H4 (cell line): ENCODE measurements at places on chromosomes 4 and X. TPM values are rescaled to one million over a fixed set of nuclear protein-coding genes. Genes with fewer than 3 reads are reported as not detected.

GRCh38 chrX:2894885-2895292 lies 34.2 kb downstream of the ARSD start:
- peak; percentile 78 for DNase-seq

DNA sequence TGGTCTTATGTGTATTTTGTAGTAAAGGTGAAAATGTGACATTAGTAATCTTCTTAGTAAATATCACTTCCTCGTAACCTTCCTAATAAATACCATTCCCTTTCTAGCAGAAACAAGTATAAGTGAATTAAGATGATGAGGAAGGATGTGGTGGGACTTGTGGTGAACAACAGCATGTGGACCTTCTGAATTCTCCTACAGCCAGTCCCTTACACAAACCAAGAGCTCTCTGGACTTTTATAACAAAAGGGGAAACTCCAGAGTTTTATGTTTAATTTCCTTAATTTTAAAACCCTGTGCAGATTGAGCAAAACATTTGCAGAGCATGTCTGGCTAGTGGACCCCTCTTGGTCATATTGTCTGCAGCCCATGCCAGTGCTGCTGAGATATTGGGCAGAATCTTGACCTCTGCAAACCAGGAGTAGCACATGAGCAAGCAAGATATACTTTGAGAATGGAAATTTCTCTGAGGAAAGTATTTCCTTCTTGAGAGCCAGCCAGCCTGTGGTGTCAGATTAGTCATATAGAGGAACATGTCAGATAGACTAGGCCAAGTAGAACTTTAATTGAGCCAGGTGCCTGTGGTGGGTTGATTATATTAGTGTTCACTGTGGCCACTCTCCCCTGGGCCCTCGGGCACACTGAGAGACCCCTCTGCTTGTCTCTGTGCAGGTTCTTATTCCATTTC lies 328.2 kb downstream of the DKK2 start:
- DNase-seq = no peak

GPR173 gene
- total RNA-seq = 0.72 and 1.7 TPM in 2 replicates

DNA sequence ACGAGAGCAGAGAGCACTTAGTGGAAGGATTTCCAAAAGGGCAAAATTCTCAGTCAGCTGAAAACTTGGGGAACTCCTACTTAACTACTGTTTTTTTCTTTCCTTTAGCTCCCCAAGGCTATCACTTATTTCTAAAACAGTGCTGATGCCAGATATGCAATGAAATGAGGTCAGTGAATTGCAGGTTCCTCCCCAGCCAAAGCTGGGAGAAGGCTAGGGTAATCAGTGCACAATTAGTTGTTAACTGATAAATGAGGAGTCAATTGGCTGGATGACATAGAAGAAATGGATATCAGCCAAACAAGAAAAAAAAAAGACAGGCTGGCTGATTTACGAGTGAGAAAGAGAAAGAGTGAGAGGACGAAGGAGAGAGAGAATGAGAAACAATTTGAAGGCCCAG lies 195.6 kb downstream of the GPC3 start:
- no peak for DNase-seq

- DNase-seq = no peak
Measured at GRCh38 chr4:104973708-104974107, 173.0 kb upstream of the TET2 start.

LNX1 gene
- total RNA-seq = 2.8 and 4.2 TPM in 2 replicates

DNA sequence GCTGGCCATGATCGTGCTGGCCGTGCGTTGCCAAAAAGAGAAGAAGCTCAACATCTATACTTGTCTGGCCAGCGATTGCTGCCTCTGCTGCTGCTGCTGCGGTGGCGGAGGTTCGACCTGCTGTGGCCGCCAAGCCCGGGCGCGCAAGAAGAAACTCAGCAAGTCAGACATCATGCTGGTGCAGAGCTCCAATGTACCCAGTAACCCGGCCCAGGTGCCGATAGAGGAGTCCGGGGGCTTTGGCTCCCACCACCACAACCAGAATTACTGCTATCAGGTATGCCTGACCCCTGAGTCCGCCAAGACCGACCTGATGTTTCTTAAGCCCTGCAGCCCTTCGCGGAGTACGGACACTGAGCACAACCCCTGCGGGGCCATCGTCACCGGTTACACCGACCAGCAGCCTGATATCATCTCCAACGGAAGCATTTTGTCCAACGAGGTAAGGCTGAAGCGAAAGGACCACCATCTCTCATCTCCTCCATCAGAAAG lies 3.3 kb downstream of the PCDH10 start:
- peak; percentile 6 for DNase-seq

- DNase-seq = peak; percentile 94
Measured at GRCh38 chr4:74202062-74202586, 44.2 kb downstream of the MTHFD2L start.

GRCh38 chr4:102578819-102579218 lies 77.7 kb downstream of the NFKB1 start:
- DNase-seq = no peak

RAI2 gene
- 0.87 TPM in 1 of 2 replicates, not detected in the other for total RNA-seq

GRCh38 chr4:48141048-48141447 lies 7.0 kb upstream of the TXK start:
- peak; percentile 43 for DNase-seq

SCML1 gene
- 12.3 and 16.3 TPM in 2 replicates for total RNA-seq

SLIT2 gene
- 3.4 and 9.1 TPM in 2 replicates for total RNA-seq

GRCh38 chr4:88843067-88843685 lies 145.5 kb upstream of the NAP1L5 start:
- no peak for DNase-seq

- no peak for DNase-seq
Measured at GRCh38 chr4:123591875-123592274, 195.3 kb downstream of the SPRY1 start.

DNA sequence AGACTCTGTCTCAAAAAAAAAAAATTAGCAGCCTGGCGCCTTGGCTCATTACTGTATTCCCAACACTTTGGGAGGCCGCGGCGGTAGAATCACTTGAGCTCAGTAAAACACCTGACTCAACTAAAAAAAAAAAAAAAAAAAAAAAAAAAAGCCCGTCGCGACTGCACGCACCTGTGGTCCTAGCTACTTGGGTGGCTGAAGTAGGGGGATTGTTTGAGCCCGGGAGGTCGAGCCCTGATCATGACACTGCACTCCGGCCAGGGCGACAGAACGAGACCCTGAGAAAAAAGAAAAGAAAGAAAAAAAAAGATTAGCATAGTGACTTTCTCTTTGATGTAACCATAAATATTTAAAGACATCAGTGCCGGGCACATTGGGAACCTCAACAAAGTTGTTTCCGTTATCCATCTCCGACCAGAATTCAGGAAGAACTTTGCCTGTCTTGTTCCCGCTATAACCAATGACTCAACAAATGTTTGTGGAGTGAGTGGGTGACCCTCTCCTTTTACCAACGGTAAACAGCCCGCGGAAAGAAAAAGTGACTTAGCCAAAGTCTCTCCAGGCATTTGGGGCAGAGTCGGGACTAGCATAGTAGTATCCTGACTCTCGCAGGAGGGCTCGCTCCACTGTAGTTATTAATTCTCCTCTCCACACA lies 553 bp upstream of the MED28 start:
- DNase-seq = peak; percentile 58

GRCh38 chr4:103934178-103934789 lies 214.5 kb upstream of the TACR3 start:
- peak; percentile 18 for DNase-seq

- DNase-seq = no peak
Measured at GRCh38 chr4:110175634-110176033, 22.8 kb downstream of the ELOVL6 start.

DNA sequence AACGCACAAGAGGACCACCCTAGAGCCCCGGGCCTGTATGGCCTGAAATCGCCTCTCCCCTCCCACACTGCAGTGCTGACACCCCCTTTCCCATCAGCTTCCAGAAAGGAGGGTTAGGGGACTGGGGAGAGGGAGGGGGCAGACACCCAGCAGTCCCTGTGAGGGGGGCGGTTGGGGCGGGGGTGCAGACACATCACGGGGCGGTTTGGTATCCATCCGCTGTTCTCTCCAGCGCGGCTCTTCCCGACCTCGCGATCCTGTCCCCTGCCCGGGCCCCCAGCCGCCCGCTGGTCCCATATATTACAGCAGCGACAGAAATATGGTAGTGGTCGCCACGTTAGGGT lies 404 bp upstream of the GPRASP2 start:
- DNase-seq = no peak

MAP3K15 gene
- 0.50 and 1.4 TPM in 2 replicates for total RNA-seq

LYAR gene
- total RNA-seq = 46.6 and 54.9 TPM in 2 replicates

DNA sequence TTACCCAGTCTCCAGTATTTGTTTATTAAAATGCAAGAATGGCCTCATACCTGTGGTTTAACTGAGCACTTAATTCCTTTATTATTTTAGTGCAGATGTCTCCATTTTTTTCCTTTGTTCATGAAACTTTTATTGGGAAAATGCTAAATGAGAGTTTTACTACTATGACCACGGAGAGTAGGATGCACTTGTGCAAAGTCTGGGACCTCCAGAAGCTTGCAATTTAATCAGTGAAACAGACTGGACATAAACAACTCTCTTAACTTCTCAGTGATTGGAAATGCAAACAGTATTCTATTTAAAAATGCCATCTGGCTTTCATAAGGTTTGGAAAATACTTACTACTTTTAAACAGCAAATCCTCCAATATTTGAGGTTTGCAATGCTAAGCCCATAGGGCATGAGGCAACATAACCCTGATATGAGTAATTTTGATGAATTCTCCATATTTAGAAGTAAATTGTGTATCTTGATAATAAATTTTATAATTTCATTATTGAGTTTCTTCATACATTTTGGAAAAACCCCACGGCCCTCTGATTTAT lies 718.7 kb upstream of the MAGEB2 start:
- no peak for DNase-seq
